ENCODE measurements at places on chromosomes 7 and 10. TPM values are rescaled to one million over a fixed set of nuclear protein-coding genes. Genes with fewer than 3 reads are reported as not detected.
A peak's percentile ranks its signal among the peaks of the same experiment; 100 is the strongest.

- no peaks in the 10 kb centered on the region for H3K4me1 ChIP-seq
- no peak overlapping the region for H3K27ac ChIP-seq
- H3K4me3 ChIP-seq = no peak overlapping the region
Measured at GRCh38 chr10:86657396-86658011, 3.2 kb downstream of the OPN4 start.

GRCh38 chr7:27611059-27611458 lies 51.6 kb downstream of the HIBADH start:
- H3K27me3 ChIP-seq = no peaks in the 10 kb centered on the region
- no peak overlapping the region for H3K4me3 ChIP-seq
- H3K4me1 ChIP-seq = peaks cover 8% of the 10 kb centered on the region
- DNase-seq = no peak

GRCh38 chr7:87091487-87092066 lies 32.1 kb upstream of the ELAPOR2 start:
- no peaks in the 10 kb centered on the region for H3K4me1 ChIP-seq
- no peak overlapping the region for H3K4me3 ChIP-seq
- no peak overlapping the region for H3K27ac ChIP-seq
- DNase-seq = no peak

DNA sequence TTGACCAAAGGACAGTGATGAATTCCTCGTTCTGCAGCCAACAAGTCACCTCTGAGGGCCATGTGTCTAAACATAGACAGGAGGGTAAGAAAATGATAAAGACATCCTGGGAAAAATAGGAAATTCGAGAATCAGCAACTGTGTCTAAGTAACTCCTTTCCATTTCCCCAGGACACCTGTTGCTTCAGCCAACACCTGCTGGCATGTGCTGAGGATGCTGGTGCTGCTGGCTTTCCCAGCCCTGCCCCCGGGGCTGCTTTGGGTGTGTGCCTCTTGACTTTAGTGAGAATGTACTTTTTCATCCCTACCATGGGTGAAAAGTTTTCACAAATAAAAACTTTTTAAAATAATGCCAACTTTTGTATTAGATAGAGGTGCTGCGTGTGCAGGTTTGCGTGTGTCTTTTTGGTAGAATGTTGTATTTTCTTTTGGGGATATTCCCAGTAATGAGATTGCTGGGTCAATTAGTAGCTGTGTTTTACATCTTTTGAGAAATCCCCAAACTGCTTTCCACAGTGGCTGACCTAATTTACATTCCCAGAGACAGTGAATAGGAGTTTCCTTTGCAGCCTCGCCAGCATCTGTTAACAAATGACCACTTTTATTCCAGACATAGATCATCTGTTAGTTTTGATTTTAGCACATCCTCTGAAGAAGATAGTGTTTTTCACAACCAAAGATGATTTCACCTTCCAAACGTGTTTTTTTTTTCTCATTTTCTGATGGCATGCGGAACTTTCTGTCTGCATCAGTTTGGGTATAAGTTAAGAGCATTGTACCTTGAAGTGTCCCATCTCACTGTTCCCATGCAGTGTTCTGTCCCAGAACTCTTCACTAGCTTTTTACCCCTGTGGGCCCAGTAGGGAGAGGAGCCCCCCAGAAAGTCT lies 104.2 kb upstream of the ACBD5 start:
- no peak for DNase-seq
- no peaks in the 10 kb centered on the region for H3K4me1 ChIP-seq
- H3K27me3 ChIP-seq = no peaks in the 10 kb centered on the region
- H3K4me3 ChIP-seq = no peak overlapping the region
- H3K36me3 ChIP-seq = no peaks in the 10 kb centered on the region

GRCh38 chr10:110903280-110904278 lies 15.4 kb downstream of the BBIP1 start:
- no peak overlapping the region for H3K4me3 ChIP-seq
- H3K27me3 ChIP-seq = no peaks in the 10 kb centered on the region
- no peak for DNase-seq
- H3K27ac ChIP-seq = peak overlapping the region; percentile 15
- H3K36me3 ChIP-seq = peaks cover 25% of the 10 kb centered on the region
- no peaks in the 10 kb centered on the region for H3K4me1 ChIP-seq

- DNase-seq = no peak
- H3K27me3 ChIP-seq = no peaks in the 10 kb centered on the region
- no peak overlapping the region for H3K4me3 ChIP-seq
- no peaks in the 10 kb centered on the region for H3K4me1 ChIP-seq
- no peak overlapping the region for H3K27ac ChIP-seq
- H3K36me3 ChIP-seq = no peaks in the 10 kb centered on the region
Measured at GRCh38 chr10:128780156-128780761, 654.0 kb upstream of the MKI67 start.

- H3K36me3 ChIP-seq = no peaks in the 10 kb centered on the region
- no peak overlapping the region for H3K4me3 ChIP-seq
- H3K4me1 ChIP-seq = no peaks in the 10 kb centered on the region
- no peaks in the 10 kb centered on the region for H3K27me3 ChIP-seq
Measured at GRCh38 chr10:14312014-14312413, 18.7 kb downstream of the FRMD4A start.

DNA sequence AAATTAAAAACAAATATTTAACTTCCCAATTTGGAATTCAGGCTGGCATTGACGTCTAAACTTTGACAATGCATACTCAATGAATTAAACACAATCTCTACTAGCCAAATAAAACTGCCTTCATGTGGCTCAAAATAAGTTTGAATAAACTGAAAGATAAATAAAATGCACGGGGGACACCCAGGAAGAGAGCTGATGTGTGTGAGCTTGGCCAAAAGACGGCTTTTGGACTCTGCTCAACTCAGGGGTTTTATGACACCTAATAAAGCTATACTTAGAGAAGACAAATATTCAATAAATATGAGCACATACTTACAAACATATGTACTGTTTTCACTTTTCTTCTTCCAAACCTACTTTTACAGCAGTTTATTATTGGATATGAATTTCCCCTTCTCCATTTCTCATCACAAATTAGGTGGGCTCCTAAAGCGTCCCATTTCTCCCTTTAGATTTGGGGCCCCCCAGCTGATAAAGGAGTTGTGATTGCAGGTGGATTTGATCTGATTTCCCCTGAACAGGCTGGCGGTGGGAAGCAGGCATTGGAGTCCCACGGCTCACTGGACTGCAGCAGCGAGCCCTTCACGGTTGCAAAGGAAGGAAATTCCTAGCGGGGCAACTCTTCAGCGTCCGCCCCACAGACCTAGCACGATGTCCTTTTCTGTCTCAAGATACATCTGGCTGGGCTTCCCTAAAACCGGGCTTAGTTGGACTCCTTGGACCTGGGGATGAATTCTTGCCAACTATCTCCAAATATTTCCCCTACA lies 79.6 kb downstream of the INSIG1 start:
- H3K36me3 ChIP-seq = no peaks in the 10 kb centered on the region
- peaks cover 82% of the 10 kb centered on the region for H3K27me3 ChIP-seq
- no peak for DNase-seq
- no peak overlapping the region for H3K4me3 ChIP-seq

DNA sequence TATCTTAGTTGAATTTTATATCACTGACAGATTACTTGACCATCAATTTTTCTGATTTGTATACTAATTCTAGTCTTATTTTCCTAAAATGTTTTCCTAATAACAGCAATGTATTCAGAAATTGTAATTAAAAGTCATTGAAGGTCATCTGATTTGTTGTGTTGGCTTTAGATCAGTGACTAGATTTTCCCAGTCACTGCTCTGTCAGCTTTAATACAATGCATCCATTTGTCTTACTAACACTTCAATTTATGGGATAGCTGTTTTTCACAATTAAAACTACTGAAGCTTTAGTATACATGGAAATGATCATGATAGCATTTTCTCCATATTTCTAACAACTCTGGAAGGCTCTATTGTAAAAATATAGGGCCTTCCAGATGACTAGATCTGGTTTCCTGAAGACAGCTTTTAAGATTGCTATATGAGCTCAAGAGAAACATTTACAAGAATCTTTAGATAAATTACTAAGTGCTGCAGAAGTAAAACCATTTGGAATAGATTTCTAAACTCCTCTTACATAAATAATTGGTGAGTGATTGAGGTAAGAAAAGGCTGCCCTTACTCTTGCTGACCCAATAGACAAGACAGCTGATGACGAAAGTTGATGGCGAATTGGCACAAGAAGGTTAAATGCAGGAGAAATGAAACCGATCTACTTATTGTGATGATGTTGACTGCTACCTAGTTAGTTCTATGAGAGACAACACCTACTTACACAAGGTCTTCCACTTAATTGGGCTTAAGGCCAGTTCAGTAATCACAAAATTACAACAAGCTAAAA lies 74.1 kb downstream of the LRRTM3 start:
- H3K4me3 ChIP-seq = no peak overlapping the region
- DNase-seq = no peak
- H3K36me3 ChIP-seq = no peaks in the 10 kb centered on the region
- no peaks in the 10 kb centered on the region for H3K4me1 ChIP-seq
- no peak overlapping the region for H3K27ac ChIP-seq
- H3K27me3 ChIP-seq = no peaks in the 10 kb centered on the region

DNA sequence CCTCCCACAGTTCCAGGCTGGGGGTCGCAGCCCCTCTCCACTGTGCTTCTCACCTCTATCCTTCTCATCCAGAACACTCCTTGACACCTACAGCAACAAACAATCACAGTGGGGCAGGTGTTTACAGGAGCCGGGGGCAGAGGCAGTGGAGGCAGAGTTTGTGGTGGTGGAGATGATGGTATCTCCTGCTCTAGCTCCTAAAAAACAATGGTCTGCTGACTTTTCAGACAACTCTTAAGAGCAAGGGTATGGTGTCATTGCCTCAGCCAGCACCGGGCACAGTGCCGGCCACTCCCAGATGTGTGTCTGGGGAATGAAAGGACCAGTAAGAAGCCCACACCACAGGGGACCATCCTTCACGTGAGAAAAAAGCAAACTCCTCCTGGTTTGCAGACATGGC lies 36.3 kb upstream of the ANTXRL start:
- H3K4me1 ChIP-seq = no peaks in the 10 kb centered on the region
- no peaks in the 10 kb centered on the region for H3K36me3 ChIP-seq
- peak; percentile 9 for DNase-seq

GRCh38 chr7:28905464-28905863 lies 52.7 kb downstream of the TRIL start:
- no peaks in the 10 kb centered on the region for H3K36me3 ChIP-seq
- H3K27me3 ChIP-seq = no peaks in the 10 kb centered on the region
- no peak overlapping the region for H3K4me3 ChIP-seq
- H3K4me1 ChIP-seq = no peaks in the 10 kb centered on the region
- no peak for DNase-seq
- H3K27ac ChIP-seq = no peak overlapping the region

DNA sequence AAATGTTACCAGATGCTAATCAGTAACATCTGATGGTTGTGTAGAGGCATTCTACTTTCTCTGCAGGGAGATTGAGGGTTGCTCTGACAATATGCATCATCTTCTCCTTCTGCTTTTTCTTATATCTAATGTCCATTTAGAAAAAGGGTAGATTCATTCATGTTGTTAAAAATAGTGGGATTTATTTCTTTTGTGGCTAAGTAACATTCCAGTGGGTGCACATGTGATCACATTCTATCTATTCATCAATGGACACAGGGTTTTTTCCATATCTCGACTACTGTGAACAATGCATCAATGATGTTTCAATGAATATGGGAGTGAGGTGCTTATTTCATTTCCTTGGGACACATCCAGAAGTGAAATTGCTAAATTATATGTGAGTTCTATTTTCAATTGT lies 103.9 kb downstream of the CRPPA start:
- no peak overlapping the region for H3K4me3 ChIP-seq
- no peaks in the 10 kb centered on the region for H3K27me3 ChIP-seq
- no peak overlapping the region for H3K27ac ChIP-seq

- H3K4me3 ChIP-seq = no peak overlapping the region
- no peaks in the 10 kb centered on the region for H3K27me3 ChIP-seq
- peak; percentile 86 for DNase-seq
- H3K36me3 ChIP-seq = no peaks in the 10 kb centered on the region
Measured at GRCh38 chr7:131007439-131008330, 273.7 kb upstream of the KLF14 start.

DNA sequence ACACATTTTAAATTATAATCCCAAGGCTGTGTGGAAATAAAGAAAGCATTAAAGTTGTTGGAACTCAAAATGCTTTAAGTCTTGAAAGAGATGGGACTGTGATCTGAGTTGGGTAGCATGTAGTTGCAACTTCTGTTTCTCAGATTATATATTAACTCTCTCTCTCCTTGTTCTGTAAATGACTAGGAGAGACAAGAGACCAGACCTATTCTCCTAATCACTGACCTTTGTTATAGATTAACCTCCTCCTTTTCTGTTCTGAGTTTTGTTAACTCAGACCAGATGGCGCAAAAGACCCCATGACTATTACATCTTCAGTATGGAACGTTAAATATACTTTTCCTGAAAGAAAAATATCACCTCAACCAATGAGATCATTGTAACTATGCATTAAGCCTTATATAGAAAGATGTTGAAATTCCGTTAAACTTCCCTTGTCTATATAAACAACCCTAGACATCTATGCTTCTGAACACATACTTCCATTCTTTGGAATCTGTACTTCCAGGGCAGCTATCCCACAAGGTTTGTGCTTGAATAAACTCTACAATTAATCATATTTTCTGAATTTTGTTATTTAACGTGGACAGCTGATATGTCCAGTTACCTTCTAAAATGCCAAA lies 143.5 kb upstream of the TRIM24 start:
- no peaks in the 10 kb centered on the region for H3K36me3 ChIP-seq
- no peak for DNase-seq
- no peak overlapping the region for H3K4me3 ChIP-seq

DNA sequence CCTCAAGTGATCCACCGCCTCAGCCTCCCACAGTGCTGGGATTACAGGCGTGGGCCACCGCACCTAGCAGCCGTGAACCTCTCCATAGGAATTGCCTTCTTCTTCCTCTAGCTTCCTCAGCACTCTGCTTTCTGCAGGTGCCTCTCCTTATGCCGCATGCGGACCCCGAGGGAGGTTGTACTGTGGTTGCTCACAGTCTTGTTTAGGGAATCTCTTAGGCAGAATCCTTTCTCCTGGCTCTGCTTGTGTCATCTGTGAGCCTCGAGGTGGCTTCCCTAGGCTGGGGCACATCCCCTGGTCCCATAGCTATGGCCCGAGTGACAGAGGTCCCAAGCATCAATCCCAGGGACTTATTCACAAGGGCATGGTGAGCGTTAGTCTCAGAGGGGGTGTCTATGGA lies 33.2 kb upstream of the GIMAP8 start:
- no peaks in the 10 kb centered on the region for H3K36me3 ChIP-seq
- H3K27ac ChIP-seq = no peak overlapping the region
- no peaks in the 10 kb centered on the region for H3K27me3 ChIP-seq
- no peak for DNase-seq
- H3K4me3 ChIP-seq = no peak overlapping the region

- H3K27me3 ChIP-seq = no peaks in the 10 kb centered on the region
- no peaks in the 10 kb centered on the region for H3K36me3 ChIP-seq
- no peaks in the 10 kb centered on the region for H3K4me1 ChIP-seq
- no peak overlapping the region for H3K4me3 ChIP-seq
- H3K27ac ChIP-seq = no peak overlapping the region
Measured at GRCh38 chr10:20647756-20648155, 249.4 kb downstream of the NEBL start.

GRCh38 chr7:119868387-119868786 lies 404.6 kb upstream of the KCND2 start:
- no peaks in the 10 kb centered on the region for H3K36me3 ChIP-seq
- H3K4me3 ChIP-seq = no peak overlapping the region
- no peaks in the 10 kb centered on the region for H3K4me1 ChIP-seq

CYP2C9 gene
- total RNA-seq = 214 TPM

PLXNA4 gene
- total RNA-seq = 3.8 TPM

LDB3 gene
- 9.1 TPM for total RNA-seq

SH2D4B gene
- total RNA-seq = not detected

ACTR3C gene
- total RNA-seq = 34.5 TPM

ITGB8 gene
- total RNA-seq = 34.0 TPM

PDE1C gene
- total RNA-seq = 3.6 TPM

TYW1B gene
- total RNA-seq = 4.9 TPM

ADRA2A gene
- total RNA-seq = 5.6 TPM

TUBAL3 gene
- 73.1 TPM for total RNA-seq
